RWPE2 (cell line): ENCODE measurements at places on chromosomes 13 and 19.

DNA sequence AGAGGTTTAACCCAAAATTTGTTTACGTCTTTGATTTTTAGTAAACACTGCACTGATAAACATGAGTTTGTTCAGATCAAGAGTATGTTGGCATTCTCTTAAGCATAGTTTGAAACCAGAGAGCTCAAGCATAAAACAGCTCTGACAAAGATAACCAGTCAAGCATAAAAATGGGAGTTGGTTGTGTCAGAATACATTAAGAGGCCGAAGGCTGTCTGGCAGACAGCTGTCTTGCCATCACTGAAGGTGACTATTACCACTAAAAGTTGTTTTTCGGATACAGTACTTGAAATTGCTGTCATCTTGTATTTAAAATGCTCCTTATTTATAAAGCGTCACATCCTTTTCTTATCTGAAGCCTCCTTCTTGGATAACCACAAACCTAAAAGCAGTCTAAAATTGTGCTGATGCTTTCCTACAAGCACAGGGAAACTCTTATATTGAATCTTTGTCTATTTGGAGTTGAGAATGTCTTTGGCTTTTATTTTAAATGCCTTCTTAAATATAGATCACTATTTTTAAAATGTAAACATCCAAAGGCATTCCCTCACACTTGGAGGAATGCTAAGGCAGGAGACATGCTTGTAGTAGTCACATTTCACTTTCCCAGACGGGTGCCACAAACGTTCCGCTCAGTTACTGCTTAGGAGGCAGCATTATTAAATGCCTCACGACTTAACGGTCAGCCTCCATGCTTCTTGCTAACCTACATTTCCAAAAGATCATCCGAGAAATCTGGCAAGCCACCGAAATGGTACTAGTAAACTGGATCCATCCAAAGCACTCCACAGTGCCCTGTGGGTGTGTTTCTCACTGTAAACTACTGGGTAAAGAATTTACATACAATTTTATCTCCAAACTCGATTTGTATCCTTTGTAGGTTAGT lies 1.5 kb downstream of the SMAD9 start:
- H3K27me3 ChIP-seq, result peaks cover 3% of the 10 kb centered on the region
- no peak overlapping the region for H3K27ac ChIP-seq
- no peaks in the 10 kb centered on the region for H3K4me1 ChIP-seq
- H3K4me3 ChIP-seq, result peak overlapping the region; percentile 49
- no peak for DNase-seq
- H3K36me3 ChIP-seq, result no peaks in the 10 kb centered on the region

GRCh38 chr19:54364775-54365257 lies at the start of gene LAIR1:
Gene LAIR1 (minus strand): TSS chr19:54364931. CDS start chr19:54364804, 127 bp downstream.
- no peak within 1 kb of the TSS for H3K4me3 ChIP-seq
- peaks cover 4% of the 10 kb centered on the region for H3K27me3 ChIP-seq
- H3K4me1 ChIP-seq, result no peaks in the 10 kb centered on the region
- no peaks in the 10 kb centered on the region for H3K36me3 ChIP-seq

DNA sequence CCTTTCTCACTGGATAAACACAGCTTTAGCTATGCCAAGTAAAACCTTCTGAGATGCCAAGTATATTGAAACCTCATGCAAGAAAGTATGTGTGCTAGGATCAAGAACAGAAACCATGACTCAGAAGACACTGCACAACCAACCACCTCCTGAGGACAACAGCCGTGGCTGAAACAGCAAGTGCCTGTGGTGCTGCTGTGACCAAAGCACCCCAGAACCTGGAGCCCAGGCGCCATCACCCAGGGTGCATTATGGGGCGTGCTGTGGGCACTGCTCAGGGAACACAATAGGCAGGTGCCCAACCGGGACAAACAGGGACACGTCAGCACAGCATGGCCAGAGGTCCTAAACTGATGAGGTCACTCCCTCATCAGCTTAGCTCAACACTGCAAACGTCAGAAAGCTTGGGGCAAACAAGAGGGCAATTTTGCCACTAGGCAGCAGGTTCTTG lies 101.3 kb upstream of the SLC15A1 start:
- no peak for DNase-seq
- no peak overlapping the region for H3K27ac ChIP-seq
- H3K4me1 ChIP-seq, result no peaks in the 10 kb centered on the region
- H3K4me3 ChIP-seq, result no peak overlapping the region

DNA sequence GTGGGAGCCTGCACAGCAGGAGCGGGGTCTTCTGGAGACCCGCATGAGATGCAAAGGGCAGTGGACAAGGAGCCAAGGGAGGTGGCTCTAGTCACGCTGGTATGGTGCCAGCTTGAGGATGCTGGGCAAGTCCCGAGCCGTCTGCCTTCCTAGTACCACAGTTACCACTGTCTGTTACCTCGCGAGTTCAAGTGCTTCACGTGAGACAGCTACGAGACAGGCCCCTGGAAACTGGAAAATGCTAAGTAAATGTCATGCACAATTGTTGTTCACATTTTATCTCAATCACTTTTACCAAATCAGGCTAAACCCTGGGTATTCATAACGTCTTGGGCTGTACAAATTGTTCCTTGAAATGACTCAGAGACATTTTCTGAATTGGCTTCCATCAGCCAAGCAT lies 155.7 kb downstream of the TNFRSF19 start:
- H3K4me1 ChIP-seq, result no peaks in the 10 kb centered on the region
- H3K27me3 ChIP-seq, result no peaks in the 10 kb centered on the region
- no peak for DNase-seq
- H3K4me3 ChIP-seq, result no peak overlapping the region
- H3K36me3 ChIP-seq, result no peaks in the 10 kb centered on the region
